ENCODE measurements at places on chromosomes 6 and 20.

- peak; percentile 55 for DNase-seq
Measured at GRCh38 chr20:9040863-9041524, 27.9 kb upstream of the PLCB4 start.

DNA sequence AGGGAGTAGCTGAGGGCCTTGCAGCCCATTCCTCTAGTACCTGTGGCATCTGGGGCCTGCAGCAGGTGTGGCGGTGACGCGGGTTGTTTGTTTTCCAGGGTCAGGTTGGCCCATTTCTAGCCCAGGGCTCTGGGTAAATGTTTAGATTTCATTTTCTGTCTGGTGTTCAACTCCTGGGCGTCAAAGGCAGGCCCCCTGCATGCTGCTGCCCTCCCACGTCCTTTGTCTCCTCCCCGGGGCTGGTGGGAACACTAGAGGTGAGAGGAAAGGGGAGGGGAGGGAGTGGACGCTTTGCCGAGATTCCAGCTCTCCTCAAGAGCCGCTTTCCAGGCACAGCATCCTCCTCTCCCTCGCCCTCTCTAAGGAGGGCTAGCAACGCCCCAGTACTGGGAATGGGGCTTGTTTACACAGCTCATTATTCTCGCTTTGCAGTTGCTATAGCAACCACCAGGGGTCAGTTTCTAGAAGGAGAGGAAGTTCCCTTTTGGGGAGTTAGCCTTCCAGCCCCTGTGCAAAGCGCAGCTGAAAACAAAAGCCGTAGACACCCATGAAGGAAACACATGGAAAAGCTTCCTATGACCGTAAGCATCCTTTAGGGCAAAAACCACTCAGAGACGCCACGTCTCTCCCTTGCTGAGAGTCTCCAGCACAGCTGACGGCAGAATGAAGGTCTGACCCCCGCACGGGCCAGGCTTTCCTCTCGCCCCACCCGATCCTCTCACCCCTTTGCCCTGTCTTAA is 170.6 kb downstream of the LY86 start:
- peak; percentile 68 for DNase-seq

DNA sequence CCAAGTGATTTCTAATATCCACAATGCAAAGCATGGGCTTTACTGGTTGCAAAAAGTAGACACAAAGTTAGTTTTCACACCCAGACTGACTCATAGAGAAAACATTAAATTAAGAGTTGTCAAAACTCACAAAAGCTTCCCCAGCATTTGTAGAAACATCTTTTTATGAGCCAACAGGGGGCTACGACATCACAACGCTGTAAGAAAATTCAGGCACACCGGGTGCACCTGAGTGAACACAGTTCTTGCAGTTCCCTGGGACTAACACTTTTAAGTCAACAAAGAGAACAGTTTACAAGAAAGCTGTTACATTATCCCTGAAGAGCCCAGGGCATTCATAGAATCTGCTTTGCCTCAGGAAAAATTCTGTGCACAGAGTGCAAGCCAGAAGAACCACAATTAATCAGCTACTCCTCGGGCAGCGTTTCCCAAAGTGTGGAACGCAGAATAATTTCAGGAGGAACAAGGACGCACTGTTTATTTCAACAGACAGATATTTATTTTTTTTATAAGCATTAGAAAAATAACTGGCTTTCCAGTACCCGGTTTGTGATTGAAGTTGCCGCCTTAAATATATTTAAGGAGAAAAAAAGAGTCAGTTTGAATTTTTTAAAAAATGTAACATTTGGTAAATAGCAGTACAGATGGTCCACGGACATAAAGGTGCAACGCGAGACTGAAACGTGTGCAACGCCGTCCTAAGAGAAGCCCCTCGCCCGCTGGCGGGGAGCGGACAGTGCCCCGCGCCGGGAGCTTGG is 1.2 kb downstream of the NCOA5 start:
- peak; percentile 12 for DNase-seq

DNA sequence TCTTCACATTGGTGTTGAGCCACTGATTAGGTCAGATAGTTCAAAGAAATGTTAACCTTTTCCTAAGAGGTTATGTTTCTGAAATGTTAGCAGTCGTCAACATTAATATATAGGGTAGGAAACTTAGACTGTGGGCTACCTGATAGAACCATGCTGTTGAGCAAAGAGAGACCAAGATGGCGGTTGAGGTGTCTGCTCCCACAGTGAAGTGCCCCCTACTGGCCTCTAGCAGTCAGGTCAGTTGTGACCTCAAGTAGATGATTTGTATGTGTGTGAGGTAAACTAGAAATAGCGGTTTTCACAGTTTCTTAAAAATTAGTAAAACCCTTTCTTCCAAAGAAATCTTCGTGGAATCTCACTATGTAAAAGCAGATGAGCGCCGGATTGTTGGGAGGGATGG is 40.3 kb downstream of the MTHFD1L start:
- DNase-seq = no peak

GRCh38 chr6:31246051-31246521 is 25.8 kb downstream of the HLA-C start:
- peak; percentile 69 for DNase-seq

DNA sequence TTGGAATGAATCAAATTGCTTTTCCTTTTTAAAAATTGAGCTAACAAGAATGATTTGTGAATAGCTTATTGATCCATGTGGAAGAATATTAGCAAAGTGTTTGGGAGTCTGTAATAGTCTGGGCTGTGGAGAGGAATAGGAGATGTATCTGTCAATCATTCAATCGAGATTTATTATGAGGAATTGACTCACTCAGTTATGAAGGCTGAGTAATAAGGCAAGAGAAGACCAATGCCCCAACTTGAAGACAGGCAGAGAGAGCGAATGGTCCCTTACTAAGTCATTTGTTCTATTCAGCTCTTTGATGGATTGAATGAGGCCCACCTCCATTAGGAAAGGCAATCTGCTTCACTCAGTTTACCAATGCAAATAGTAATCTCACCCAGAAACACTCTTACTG is 403.0 kb downstream of the CD83 start:
- no peak for DNase-seq

- DNase-seq = no peak
Measured at GRCh38 chr6:142887517-142887916, 57.5 kb downstream of the HIVEP2 start.

GRCh38 chr6:148990403-148990802 is 243.6 kb downstream of the UST start:
- DNase-seq = no peak

- peak; percentile 32 for DNase-seq
Measured at GRCh38 chr6:84728602-84729001, 35.8 kb downstream of the TBX18 start.

DNA sequence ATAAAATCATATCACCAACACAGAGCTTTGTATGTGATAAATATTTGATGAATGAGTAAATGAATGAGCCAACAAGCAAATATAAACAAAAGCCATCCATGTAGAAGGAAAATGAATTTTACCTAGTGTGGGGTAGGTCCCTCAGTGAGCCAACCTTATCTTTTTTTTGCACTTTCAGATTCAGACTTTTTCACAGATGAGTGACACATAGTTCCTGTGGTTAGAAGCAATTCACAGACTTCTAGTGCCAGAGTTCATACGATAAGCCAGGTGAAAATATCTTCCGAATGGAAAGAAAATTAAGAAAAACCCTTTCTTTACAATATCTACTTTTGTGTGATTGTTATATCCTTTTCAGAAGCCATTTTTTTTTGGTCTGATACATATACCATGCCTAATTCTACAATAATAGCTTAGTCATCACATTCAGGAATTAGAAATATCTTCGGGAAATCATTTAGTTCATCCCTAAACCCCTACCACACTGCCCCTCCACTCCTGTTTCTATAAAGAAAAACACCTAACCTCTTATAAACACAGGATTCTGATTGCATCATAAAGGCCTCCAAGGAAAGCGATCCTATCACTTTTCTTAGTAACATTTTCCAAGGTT is 82.7 kb upstream of the CNR1 start:
- DNase-seq = no peak

- no peak for DNase-seq
Measured at GRCh38 chr20:41776421-41776820, 158.2 kb upstream of the CHD6 start.

GRCh38 chr6:121868206-121868605 is 432.8 kb downstream of the GJA1 start:
- DNase-seq = no peak

- no peak for DNase-seq
Measured at GRCh38 chr6:47749757-47750156, 32.1 kb upstream of the OPN5 start.

All from astrocyte of the spinal cord (primary cell).